ENCODE measurements at places on chromosomes 16 and 17.

- DNase-seq, result no peak
Measured at GRCh38 chr17:76969598-76970172, 101.5 kb downstream of the MGAT5B start.

- no peak for DNase-seq
Measured at GRCh38 chr16:66416136-66416535, 11.0 kb upstream of the BEAN1 start.

- DNase-seq, result no peak
Measured at GRCh38 chr16:11500700-11501346, 85.9 kb downstream of the LITAF start.

- no peak for DNase-seq
Measured at GRCh38 chr16:9706217-9706836, 475.9 kb downstream of the GRIN2A start.

GRCh38 chr17:36674278-36674650 is 72.9 kb downstream of the MRM1 start:
- no peak for DNase-seq

DNA sequence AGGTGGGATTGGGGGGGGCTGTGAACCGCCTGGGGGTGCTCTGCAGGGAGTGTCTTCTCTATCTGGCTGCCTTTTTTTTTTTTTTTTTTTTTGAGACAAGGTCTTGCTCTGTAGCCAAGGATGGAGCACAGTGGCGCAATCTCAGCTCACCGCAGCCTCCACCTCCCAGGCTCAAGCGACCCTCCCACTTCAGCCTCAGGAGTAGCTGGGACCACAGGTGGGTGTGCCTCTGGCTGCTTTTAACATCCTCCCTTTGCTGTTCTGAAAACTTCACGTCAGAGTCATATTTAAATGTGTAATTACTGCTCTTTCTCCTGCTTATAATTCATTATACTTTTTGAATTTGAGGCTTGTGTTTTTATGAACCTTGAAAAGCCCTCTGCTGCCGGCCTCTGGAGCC is 78.4 kb downstream of the ZNF778 start:
- no peak for DNase-seq

DNA sequence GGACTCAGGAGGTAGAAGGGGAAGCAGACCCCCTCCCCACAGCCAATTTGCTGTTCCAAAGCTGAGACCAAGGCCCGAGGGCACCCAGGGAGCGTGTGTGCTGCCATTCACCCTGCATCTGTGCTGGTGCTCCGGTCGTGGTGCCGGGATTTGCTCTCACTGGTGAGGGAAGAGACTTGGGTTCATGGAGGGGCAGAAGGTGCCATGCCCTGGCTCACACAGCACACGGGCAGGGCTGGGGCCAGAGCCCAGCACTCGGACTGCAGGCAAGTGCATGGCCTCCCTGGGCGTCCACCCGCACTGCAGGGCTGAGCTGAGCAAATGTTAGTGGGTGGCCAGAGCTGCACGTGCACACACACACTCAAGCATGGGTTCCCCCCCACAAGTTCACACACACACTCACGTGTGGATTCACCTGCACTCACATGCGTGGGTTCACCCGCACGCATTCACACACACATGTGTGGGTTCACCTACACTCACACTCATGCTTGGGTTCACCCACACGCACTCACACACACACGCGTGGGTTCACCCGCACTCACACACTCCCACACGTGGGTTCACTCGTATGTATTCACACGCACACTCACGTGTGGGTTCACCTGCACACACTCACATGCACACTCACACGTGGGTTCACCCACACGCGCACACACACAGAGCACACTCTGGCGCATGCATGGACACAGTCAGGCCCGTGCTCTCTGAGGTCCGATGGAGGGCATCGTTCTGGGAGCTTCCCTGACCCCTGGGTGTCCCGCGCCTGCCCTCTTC is 57.0 kb upstream of the CBFA2T3 start:
- DNase-seq, result no peak

- DNase-seq, result no peak
Measured at GRCh38 chr16:76502063-76502462, 224.9 kb downstream of the CNTNAP4 start.

DNA sequence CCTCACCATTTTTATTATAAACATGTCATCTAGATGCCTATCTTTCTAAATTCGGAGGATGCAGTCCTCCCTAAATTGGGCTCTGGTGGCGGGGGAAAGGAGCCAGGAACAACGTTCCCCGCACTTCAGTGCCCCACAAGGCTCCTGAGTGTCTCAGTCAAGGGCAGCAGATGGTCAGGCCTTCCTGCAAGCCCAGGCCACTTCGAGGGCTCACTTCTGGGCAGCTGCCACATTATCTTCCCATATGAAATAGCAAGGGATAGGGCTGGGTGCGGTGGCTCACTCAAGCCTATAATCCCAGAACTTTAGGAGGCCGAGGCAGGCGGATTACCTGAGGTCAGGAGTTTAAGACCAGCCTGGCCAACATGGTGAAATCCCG is 32.3 kb downstream of the FBXO31 start:
- no peak for DNase-seq

DNA sequence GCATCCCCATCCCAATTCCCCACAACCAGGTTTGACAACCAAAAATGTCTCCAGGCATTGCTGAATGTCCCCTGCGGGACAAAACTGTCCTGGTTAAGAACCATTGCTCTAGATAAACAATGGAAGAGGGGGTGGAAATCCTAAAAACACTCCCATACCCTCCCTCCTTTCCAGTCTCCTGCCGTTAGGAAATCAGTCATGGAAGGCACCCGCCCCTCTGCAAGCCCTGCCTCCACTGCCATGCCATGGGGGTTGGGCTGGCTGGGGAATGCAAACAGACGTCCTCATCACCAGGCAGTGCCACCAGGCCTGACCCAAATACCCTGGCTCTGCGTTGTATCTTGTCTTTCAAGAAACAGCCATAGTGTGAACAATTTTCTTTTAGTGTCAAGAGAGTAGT is 57.5 kb downstream of the CYTH1 start:
- no peak for DNase-seq

GRCh38 chr17:51660266-51660665 is 399.9 kb downstream of the UTP18 start:
- DNase-seq, result no peak

DNA sequence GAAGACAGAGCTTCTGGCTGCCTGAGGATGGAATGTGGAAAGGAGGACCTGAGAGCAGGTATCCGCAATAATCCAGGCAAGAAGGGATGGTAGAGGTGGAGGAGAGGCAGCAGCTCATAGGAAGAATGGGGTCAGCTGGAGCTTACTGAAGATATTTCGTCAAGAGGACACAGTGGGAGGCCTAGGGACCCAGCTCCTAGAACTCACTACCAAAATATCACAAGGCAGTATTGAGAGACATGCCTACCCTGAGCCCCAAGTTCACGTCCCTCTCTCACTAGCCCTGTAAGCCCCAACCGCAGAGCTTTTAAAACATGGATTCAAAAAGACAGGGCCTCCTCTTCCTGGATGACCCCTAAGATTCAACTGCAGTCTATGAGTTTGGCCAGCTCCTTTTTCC is 14.2 kb upstream of the CCL8 start:
- no peak for DNase-seq

- no peak for DNase-seq
Measured at GRCh38 chr16:75377729-75378386, 55.4 kb downstream of the CFDP1 start.

- no peak for DNase-seq
Measured at GRCh38 chr16:55494994-55495421, 13.9 kb upstream of the LPCAT2 start.

GRCh38 chr17:3978421-3979289 is 14.4 kb upstream of the ATP2A3 start:
- no peak for DNase-seq

DNA sequence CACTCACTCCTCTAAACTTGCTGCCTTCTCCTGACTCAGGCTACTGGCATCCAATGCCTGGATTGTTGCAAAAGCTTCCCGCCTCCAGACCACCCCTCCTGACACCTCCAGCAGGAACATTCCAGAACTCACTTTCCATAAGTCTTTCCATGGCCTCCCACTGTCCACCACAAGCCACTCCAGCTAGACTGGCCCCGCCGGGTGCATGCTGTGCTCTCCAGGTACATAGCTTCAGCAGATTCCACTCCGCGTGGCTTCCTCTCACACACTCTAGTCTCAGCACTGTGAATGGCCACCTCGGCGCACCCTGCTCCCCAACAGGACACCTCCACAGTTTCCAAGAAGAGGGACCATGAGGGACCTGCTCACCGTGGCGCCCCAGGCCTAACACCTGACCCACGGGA is 25.9 kb upstream of the FAAP100 start:
- no peak for DNase-seq

DNA sequence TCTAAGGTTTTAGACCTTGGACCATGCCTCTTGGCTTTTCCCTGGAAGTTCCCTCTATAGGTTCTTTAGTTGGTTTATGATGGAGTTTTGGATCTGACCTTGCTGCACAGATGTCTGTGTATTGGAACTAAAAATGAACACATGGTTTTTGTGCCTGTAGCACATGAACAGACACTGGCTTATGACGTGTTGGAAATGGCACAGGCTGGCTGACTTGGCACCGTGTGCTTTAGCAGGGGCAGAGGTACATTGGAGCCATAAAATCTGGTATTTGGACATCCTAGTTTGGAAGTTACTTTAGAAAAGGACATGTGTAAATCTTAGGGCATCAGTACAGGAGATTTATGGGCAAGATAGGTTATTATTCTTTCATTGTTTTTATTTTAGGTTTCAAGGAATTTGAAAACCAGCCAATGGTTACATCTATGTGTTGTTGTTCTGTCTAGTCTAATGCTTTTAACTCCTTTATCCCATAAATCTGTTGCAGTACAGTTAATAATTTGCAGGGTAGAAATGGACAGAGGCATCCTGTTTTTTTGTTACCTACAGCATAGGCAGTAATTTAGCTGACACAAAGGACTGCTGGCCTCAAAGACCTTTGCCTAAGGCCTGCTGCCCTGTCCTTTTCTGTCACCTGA is 6.0 kb downstream of the SOCS7 start:
- DNase-seq, result no peak

- DNase-seq, result no peak
Measured at GRCh38 chr16:1810106-1810505, 16.5 kb downstream of the HAGH start.

GRCh38 chr17:2156666-2157065 is 101.8 kb downstream of the HIC1 start:
- no peak for DNase-seq

DNA sequence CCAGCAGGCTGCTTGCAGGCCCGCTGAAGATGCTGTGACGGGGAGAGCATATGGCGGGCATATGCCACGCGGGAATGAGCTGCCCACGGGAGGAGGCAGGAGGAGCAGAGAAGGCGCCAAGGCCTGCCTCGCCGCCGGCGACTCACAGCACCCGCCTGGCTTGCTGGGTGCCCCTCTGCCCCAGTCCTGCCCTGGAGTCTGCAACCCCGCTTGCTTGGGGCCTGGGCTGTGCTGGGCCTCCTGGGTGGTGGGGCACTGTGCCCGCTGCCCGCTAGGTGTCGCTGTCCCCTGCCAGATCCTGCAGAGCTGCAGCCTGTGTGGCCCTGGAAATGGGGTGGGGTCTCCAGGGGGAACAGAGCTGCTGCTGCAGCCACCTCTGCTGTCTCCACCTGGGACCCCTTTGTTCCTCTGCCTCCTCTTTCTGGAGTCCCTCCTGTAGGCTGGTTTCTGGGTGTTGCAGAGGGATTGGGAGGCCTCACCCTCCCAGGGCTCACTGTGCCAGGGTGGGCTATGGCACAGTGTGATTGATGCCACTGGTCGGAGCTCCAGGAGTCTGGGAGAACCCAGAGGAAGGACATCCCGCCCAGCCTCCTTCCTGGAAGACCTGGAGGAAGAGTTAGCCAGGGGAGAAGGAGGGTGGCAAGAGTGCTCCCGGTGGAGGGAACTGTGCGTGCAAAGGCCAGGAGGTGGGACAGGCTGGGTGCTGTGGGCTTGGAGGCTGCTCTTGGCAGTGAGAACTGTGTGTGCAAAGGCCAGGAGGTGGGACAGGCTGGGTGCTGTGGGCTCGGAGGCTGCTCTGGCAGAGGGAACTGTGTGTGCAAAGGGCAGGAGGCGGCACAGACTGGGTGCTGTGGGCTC is 141.0 kb upstream of the CIBAR2 start:
- peak; percentile 58 for DNase-seq

DNA sequence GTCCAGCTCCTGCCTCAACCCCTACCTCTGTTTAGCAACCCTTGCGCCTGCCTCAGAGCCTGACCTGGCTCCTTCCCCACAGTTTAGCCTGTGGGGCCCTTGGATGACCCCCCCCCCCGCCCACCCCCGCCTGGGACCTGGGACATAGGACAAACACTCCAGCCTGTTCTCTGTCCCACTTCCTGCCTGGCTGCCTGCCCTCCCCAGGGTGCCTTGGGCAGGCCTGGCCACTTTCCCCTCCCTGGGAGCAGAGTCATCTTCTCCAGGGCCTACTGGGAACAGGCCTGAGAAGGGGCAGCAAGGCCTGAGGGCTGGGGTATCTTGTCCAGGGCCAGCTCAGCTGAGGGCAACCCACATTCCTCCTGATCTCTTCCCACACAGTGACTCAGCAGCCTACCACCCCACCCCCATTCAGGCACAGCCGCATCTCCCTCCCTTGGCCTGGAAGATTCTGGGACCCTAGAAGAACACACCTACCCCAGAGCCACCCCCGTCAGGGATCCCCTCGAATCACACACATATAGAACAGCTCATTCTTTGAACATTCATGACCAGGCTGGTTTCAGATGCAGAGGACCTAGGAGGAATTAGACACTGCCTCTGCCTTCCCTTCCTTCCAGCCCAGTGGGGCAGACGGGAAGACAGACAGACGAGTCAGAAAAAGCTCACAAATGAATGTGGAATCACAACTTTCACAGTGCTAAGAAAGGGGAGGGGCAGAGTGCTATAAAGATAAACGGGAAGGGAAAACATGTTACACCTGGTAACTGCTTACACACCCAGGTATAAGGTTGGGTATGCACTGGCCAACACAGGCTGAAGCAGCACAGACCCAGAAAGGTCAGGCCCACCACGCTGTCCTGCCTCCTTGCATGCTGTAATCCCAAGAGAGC is 6.0 kb downstream of the FHOD1 start:
- no peak for DNase-seq

DNA sequence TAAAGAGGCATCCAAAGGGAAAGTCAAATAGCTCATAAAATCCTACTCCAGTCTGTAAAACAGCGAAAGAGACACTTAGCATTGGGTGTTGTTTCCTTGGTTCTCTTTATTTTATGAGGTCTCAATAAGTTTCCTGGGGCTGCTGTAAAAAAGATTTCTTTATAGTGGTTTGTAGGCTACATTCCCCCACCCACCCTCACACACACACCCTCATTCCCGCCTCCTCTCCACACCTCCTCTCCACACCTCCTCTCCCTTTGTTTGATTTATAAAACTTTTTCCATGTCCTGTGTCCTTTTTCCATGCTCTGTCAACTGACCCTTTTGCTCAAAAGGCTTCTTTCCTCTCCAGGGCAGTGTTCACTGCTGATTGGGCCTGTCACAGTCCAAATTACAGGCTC is 178.9 kb upstream of the SOX9 start:
- no peak for DNase-seq

DNA sequence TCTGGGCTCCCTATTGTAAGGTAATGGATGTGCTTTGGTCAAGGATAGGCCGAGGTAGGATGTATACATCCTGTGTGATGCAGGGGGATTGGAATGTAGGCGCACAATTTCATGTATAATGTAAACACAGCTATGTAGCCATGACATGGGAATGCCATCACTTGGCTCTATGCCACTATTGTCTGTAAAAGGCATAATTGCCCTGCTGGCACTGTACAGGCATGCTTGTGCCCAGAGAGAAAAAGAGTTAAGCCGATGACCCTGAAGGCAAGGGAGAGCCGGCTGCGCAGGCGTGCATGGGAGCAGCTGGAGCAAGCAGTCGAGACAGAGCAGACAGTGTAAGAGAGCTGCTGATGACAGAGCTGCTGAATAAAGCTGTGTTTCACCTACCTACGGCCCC is 212.5 kb upstream of the CPHXL start:
- no peak for DNase-seq
